ENCODE measurements at places on chromosomes 7 and 10.

GRCh38 chr10:986137-986825, 2.0 kb upstream of the GTPBP4 start:
- no peak for DNase-seq

DNA sequence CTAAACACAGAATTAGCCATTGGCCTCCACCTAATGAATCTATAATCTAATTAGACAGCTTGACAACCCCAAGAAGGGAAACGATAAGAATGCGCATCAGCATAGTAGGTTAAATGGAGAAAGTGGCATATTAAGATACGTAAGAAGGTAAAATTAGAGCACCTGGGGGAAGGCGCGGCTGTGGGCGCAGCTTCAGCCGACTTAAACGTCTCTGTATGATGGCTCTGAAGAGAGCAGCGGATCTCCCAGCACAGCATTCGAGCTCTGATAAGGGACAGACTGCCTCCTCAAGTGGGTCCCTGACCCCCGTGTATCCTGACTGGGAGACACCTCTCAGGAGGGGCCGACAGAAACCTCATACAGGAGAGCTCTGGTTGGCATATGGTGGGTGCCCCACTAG, 518.8 kb downstream of the PHTF2 start:
- no peak for DNase-seq

GRCh38 chr10:64546073-64546472, 1024.9 kb downstream of the REEP3 start:
- no peak for DNase-seq

DNA sequence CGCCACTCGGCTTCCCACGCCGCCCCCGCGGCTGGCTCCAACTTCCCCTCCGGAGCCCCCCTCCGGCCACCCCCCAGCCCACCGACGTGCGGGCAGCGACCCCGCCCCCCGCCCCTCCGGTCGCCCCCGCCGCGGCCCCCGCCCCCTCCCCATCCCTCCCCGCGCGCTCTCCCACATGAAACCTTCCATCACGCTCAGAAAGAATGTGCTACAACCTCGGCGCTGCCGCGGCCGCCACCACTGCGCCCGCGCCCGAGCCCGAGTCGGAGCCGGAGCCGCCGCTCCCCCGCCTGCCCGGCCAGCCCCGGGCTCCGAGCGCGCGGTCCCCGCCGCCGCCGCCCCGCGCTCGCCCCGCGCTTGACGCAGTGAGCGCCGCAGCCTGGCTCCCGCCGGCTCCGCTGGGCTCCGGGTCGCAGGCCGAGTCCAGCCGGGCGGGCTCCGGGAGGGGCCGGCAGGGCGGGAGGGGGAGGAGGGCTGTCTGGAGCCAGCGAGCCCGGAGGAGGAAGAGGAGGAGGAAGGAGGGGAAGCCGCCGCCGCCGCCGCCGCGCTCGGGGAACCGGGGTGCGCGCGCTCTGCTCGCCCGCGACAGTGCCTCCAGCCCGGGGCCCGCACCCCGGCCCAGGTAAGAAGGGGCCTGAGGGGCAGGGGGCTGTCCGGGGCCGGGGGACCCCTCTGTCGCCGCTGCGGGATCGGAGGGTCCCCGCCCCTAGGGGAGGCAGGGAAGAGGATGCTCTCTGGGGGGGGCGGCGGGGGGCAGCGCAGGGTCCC, 4.3 kb upstream of the ELFN1 start:
- DNase-seq: no peak

- DNase-seq: no peak
Observed at GRCh38 chr7:32036557-32036956, 33.6 kb downstream of the PDE1C start.

GRCh38 chr7:90749774-90750173, 153.7 kb downstream of the CDK14 start:
- DNase-seq: no peak

- no peak for DNase-seq
Observed at GRCh38 chr10:22029445-22030236, 26.1 kb upstream of the DNAJC1 start.

DNA sequence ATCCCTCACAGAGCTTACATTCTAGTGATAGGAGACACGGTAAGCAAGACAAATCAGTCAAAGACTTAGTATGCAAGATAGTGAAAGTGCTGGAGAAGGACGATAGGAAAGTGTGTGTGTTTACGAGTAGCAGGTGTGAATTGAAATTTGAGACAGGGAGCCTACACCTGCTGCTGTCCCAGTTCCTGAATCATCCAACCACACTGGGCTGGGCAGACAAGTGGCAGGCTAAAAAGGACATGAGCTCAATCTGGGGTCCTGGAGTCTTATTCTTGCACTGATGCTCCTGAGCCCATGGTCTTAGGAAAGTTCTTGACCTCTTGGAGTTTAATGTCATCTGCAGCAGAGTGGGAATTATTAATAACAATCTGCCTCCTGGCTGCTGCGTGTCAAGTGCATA, 16.2 kb downstream of the RBP3 start:
- no peak for DNase-seq

DNA sequence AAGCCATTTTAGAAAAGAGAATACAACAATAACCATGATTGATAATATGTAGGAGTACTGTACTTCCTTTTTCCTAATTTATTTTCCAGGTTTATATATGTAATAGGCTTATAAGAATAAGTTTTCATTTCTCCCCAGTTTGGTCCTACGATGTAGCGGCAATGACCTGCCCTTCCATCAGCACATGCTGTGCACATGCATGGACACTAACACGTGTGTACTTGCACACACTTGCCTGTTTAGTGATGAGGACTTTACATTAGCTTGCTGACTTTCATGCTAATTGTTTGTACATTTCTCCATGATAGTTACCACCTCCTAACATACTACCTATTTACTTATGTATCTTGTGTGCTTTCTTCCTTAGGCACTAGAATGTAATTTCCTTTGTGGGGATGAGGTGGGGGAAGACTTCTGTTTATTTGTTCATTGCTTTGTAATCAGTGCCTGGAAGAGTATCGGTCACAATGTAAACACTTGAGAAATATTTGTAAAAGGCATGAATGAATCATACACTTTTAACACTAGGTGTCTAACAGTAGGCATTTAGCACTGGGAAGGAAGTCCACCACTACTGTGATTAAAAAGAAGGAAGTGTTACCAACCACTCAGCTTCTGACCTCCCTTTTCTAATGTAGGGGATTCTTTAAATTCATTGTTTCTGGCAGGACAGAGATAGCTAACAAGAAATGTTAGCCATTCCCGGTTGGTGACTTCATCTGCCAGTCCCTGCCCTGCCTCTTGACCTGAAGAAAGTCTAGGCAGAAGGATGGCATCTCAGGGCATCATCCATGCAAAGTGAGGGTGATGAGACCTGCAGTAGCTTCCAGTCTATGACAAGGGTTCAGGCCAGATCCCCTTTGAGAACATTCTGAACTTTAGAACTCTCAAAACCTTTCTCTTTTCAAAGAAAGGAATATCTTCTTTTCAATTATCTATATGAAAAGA, 120.2 kb upstream of the RAB18 start:
- no peak for DNase-seq

DNA sequence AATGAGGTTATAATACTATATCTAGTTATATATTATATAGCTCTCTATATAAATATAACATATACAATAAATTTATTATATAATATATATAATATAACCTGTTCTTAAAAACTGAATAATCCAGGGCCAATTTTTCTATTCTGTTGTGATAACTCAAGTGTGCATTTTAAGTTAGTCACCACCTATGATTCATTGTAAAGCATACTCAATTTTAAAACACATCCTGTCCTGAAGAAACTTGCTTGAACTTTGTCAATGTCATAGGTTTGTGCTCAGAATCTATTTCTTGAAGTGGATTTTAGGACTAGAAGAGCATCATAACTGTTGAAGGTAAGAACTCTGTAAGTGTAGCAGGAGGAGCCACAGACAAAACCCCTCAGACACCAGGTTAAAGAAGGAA, 1209.8 kb downstream of the REEP3 start:
- no peak for DNase-seq

GRCh38 chr7:30510124-30511075, 5.8 kb upstream of the GGCT start:
- no peak for DNase-seq

GRCh38 chr7:109950256-109950655, 1140.7 kb upstream of the LRRN3 start:
- no peak for DNase-seq

DNA sequence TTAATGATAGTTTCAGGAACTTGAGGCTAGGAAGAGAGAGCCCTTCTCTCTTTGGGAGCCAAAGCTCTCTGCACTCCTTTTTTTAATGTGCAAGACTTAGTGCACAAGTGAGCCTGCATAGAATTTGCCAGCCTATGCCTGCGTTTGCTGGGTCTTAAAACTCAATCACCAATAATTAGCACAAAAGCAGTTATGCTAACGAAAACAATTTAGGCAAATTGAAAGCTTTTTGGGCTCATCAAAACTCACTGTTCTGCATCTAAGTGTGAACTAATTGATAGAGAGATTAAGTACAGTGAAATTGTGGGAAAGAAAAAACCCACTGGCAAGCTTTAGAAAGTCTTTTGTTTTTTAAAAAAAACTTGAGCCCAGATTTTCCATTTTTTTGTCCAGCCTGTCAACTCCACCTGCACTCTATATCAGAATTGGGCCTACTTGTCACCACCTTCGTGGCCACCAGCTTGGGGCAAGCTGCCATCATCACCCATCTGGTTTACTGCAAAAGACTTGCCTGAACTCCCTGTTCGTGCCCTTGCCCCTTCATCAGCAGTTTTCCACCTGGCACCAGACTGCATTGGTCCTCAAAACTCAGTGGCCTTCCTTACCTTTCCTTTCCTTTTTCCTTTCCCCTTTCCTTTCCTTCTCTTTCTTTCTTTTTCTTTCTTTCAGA, 37.8 kb downstream of the CRHR2 start:
- DNase-seq: no peak

DNA sequence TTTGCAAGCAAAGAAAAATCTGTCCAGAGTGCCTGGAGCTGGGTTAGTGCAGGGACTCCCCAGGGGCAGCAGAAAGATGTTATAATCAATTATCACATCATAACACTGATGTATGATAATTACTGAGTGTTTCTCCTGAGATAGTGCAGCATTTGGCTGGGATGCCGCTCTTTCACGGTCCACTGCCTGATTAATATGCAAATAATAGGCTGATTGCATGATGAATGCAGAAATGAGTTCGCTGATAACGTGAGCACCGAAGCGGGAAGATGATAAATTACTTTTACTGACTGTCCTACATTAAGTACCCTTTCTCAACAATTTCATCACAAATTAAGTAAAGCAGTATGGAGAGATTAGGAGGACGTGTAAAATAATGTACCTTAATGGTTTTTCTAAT, 71.4 kb upstream of the SH2B2 start:
- no peak for DNase-seq

DNA sequence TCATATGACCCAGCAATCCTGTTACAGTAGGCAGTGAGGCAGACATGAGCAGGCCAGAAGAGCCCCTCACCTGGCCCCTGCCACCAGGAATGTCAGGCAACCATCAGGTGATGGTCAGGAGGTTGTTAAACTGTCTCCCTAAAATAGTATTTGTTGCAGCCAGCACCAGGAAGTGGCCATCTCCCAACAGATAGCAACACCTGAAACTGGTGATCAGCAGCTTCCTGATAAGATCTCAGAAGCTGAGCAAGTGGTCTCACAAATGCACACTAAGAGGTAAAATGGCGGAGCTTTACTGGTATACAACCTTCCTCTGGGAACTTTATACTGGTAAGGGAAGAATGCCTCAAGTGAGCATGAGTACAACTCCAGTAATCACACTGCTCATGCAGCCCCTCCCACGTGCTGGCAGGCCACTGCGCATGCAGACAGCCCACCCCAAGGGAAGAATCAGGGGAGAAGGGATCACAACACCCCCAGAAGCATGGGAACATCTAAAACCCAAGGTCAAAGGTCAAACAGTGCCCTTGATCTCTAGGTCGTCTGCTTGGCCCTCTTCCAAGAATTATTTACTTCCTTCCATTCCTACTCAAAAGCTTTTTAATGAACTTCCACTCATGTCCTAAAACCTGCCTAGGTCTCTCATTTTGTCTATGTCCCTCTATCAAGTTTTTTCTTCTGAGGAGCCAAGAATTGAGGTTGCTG, 133.5 kb downstream of the DOCK4 start:
- no peak for DNase-seq

GRCh38 chr10:35752469-35753461, 110.7 kb upstream of the FZD8 start:
- DNase-seq: no peak

GRCh38 chr7:2709553-2710285, 21.7 kb downstream of the AMZ1 start:
- DNase-seq: no peak

DNA sequence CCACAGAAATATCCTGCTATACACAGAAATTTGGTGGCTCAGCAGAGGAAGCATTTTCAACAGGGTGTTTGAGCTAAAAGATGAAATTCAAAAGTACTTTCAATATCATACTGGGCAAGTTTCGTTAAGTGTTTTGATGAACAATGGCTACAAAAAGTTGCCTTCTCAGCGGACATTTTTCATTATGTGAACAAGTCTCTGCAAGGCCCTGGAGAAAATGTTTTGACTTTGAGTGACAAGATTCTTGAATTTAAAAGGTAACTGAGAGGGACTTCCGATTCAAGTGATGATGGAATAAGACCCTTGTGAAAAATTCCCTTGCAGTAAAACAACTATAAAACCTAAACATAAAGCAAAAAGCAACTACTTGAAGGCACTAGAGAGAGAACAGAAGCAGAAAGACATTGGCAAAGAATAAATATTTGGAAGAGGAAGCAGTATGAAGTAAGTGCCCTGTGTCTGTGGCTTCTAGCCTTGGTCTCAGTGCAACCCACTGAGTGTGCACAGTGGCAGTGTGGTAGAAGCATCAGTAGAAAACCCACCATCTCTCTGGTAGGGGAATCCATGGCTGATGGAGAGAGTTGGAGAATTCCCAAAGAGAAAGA, 62.5 kb upstream of the NAMPT start:
- no peak for DNase-seq

DNA sequence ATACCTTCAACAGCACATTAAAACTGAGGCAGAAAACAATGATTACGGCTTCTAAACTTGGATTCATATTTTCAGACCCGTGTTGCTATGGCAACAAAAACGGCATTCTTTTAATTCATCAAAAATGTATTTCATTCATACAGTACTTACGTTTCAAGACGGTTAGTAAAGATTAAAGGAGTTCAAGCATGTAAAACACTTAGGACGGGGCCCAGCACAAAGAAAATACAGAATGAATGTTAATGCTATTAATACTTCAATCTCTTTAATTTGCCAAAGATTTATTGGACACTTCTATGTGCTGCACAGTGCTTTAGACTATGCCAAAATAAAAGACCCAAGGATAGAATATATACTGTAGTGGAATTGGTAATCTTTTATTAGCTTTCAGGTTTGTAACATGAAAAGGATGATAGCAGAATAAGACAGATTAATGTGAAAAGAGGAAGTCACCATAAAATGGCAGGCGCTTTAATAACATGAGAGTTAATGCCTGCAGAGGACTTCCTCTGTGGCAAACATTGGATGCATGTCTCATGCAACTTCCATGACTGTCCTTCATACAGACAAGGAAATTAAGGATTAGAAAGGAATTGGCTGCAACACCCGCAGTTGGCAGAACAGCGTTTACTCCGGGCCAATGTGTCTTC, 201.6 kb upstream of the KLF6 start:
- no peak for DNase-seq
